Activated CD4-positive, alpha-beta memory T cell treated with anti-CD3 and anti-CD28 coated beads, Interleukin-2, amount 10 ng/mL, durations not matched to agents 7 days and 5 days (primary cell): ENCODE measurements at places on chromosomes 7 and 10. TPM values are rescaled to one million over a fixed set of nuclear protein-coding genes. Genes with fewer than 3 reads are reported as not detected.

GRCh38 chr10:11048707-11049278 lies 31.1 kb downstream of the CELF2 start:
- no peak overlapping the region for H3K4me3 ChIP-seq
- no peaks in the 10 kb centered on the region for H3K36me3 ChIP-seq
- H3K4me1 ChIP-seq = no peaks in the 10 kb centered on the region
- H3K27ac ChIP-seq = no peak overlapping the region

GRCh38 chr7:32037650-32038198 lies 32.5 kb downstream of the PDE1C start:
- no peak overlapping the region for H3K27ac ChIP-seq
- no peaks in the 10 kb centered on the region for H3K36me3 ChIP-seq
- DNase-seq = no peak

DNA sequence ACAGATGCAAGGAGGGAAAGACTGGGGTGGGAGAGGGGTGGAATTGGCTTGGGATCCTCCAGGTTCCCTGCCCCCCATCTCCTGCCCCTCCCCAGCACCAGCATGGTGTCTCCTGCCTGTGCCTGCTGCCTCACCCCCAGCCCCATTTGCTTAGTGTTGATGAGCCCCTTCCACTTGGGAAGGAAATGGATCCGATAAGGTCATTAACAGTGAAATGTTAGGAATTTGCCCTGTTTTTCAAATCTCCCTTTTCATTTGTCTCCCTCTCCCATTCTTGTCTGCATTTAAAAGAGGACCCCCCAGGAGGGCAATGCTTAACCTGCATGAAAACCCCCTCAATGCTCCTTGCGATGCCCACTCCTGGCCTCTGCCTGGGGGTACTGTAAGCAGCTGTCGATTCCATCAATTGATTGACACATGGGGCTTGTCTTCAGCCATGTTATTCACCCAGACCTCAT lies 51.5 kb downstream of the HK1 start:
- DNase-seq = no peak
- peaks cover 55% of the 10 kb centered on the region for H3K4me1 ChIP-seq
- H3K36me3 ChIP-seq = peaks cover 35% of the 10 kb centered on the region
- no peak overlapping the region for H3K4me3 ChIP-seq
- no peak overlapping the region for H3K27ac ChIP-seq
- H3K27me3 ChIP-seq = no peaks in the 10 kb centered on the region

DNA sequence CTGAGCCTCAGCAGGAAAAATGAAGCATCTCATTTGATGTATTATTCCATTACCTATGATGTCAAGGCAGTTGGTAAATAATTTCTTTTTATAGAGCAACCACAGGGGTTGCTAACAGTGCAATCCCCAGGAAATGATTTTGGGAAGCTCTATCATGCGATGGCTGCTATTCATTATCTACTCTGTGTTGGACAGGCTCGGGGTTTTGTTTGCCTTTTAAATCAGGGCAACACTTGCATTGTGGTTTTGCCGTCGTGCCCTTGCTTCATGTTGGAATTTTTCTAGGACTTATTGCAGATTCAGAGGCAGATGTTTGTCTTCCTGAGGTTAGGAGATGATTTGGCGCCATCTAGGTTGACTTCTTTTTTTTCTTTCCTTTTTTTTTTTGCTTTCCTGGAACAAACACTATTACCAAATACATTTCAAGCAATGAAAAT lies 128.4 kb downstream of the BICC1 start:
- H3K36me3 ChIP-seq = no peaks in the 10 kb centered on the region
- H3K27me3 ChIP-seq = no peaks in the 10 kb centered on the region
- no peak overlapping the region for H3K4me3 ChIP-seq
- H3K27ac ChIP-seq = no peak overlapping the region
- no peaks in the 10 kb centered on the region for H3K4me1 ChIP-seq

DNA sequence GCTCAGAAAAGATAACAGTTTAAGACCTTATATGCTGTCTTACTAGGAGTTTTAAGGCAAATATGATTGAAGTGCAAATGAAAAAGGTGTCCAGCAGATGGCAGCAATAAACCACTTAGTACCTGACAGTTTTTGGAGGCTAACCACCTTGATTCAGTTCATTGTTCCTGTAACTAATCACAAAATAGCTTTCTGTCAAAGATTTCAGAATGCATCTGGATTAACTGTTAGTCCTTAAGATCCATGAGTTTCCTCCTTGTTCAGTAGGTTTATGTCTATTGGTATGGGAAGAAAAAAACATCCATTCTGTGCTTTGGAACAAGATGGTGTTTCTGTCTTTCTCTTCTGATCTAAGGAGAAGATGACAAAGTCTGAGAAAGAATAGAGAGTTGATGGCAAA lies 46.6 kb downstream of the CCSER2 start:
- peaks cover 25% of the 10 kb centered on the region for H3K4me1 ChIP-seq
- DNase-seq = peak; percentile 30

GRCh38 chr10:92024700-92025099 lies 101.1 kb downstream of the BTAF1 start:
- H3K4me1 ChIP-seq = no peaks in the 10 kb centered on the region
- H3K36me3 ChIP-seq = peaks cover 50% of the 10 kb centered on the region
- no peak overlapping the region for H3K27ac ChIP-seq
- no peaks in the 10 kb centered on the region for H3K27me3 ChIP-seq
- no peak overlapping the region for H3K4me3 ChIP-seq

GRCh38 chr10:14360961-14361360 lies 30.2 kb upstream of the FRMD4A start:
- H3K36me3 ChIP-seq = no peaks in the 10 kb centered on the region
- peaks cover 20% of the 10 kb centered on the region for H3K27me3 ChIP-seq
- no peak overlapping the region for H3K4me3 ChIP-seq
- DNase-seq = no peak
- no peaks in the 10 kb centered on the region for H3K4me1 ChIP-seq

GRCh38 chr7:33742521-33742920 lies 162.8 kb upstream of the BMPER start:
- H3K4me3 ChIP-seq = no peak overlapping the region
- no peaks in the 10 kb centered on the region for H3K36me3 ChIP-seq
- no peaks in the 10 kb centered on the region for H3K27me3 ChIP-seq
- DNase-seq = no peak

DNA sequence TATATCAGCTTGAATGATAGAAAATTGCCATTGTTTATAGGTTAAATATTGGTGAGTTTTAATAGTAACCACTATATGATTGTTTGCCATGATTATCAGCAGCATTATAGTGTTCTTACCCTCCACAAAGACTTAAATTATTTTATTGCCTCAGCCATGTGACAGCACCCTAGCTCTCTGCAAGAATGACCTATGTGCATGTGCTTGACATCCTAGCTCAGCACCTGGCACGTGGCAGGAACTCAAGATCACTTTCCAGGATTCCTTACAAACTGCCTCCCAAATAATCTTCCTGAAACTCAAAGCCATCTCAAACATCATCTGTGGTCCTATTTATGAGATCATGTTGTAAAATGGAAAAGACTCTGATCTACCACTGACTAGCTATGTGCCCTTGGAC lies 68.1 kb upstream of the ANKRD30A start:
- H3K27ac ChIP-seq = no peak overlapping the region
- H3K4me1 ChIP-seq = no peaks in the 10 kb centered on the region
- DNase-seq = no peak
- no peaks in the 10 kb centered on the region for H3K27me3 ChIP-seq
- H3K4me3 ChIP-seq = no peak overlapping the region

- H3K27me3 ChIP-seq = peaks cover 5% of the 10 kb centered on the region
- H3K4me1 ChIP-seq = peaks cover 9% of the 10 kb centered on the region
- peak; percentile 38 for DNase-seq
- H3K36me3 ChIP-seq = no peaks in the 10 kb centered on the region
These were observed 14.7 kb downstream of the CDNF start for GRCh38 chr10:14822879-14823755.

GRCh38 chr7:410395-410910 lies 109.2 kb downstream of the PDGFA start:
- no peak for DNase-seq
- H3K4me1 ChIP-seq = no peaks in the 10 kb centered on the region
- H3K36me3 ChIP-seq = no peaks in the 10 kb centered on the region
- no peak overlapping the region for H3K4me3 ChIP-seq
- no peaks in the 10 kb centered on the region for H3K27me3 ChIP-seq

DNA sequence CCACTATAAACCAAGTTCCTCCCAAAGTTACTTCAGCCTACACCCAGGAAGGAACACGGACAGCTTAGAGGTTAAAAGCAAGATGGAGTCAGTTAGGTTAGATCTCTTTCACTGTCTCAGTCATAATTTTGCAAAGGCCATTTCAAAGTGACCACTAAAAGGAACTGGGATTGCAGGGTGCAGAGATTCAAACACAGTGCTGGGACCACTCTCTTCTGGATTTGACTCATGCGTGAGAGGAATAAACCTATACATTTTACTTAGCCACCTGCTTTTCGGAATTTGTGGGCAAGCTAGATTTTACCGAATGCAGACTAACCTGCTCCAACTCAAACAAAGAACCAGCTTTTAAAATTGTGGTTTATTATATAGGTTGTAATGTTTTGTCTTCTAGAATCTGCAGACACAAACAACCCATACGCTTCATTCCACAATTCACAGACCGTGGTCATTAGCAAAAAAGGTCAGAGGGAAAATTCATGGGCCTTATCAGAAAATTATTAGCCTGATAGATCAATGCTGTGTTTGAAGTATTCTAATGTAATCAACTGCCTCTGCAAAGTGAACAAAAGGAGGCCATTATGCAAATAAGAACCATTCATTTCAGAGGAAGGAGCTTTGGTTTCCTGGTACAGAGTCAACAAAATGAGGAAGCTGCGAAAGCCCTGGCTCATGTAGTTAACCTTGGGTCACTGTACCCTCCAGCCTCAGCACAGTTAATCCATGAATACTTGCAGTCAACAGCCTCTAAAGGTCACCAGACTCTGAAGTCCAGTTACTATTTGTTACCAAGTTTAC lies 342.7 kb upstream of the KLF6 start:
- H3K4me1 ChIP-seq = peaks cover 33% of the 10 kb centered on the region
- peak overlapping the region; percentile 81 for H3K27ac ChIP-seq
- H3K27me3 ChIP-seq = no peaks in the 10 kb centered on the region
- DNase-seq = peak; percentile 39

GRCh38 chr7:144830024-144830785 lies 5.6 kb downstream of the TPK1 start:
- H3K36me3 ChIP-seq = peaks cover 17% of the 10 kb centered on the region
- no peak overlapping the region for H3K4me3 ChIP-seq
- no peaks in the 10 kb centered on the region for H3K27me3 ChIP-seq
- no peak overlapping the region for H3K27ac ChIP-seq

- H3K36me3 ChIP-seq = no peaks in the 10 kb centered on the region
- H3K4me3 ChIP-seq = no peak overlapping the region
- H3K4me1 ChIP-seq = no peaks in the 10 kb centered on the region
- no peak overlapping the region for H3K27ac ChIP-seq
- H3K27me3 ChIP-seq = peaks cover 8% of the 10 kb centered on the region
These were observed 339.7 kb upstream of the NFE2L3 start for GRCh38 chr7:25812086-25812850.

- no peaks in the 10 kb centered on the region for H3K36me3 ChIP-seq
- H3K27ac ChIP-seq = no peak overlapping the region
- no peak overlapping the region for H3K4me3 ChIP-seq
- H3K27me3 ChIP-seq = peaks cover 59% of the 10 kb centered on the region
- DNase-seq = no peak
These were observed 22.0 kb downstream of the CYTH3 start for GRCh38 chr7:6250364-6250833.

- peaks cover 72% of the 10 kb centered on the region for H3K27me3 ChIP-seq
- no peak for DNase-seq
- H3K4me3 ChIP-seq = peak overlapping the region; percentile 37
- peaks cover 45% of the 10 kb centered on the region for H3K4me1 ChIP-seq
- H3K27ac ChIP-seq = no peak overlapping the region
These were observed 3.3 kb downstream of the LBX1 start for GRCh38 chr10:101225846-101226421.

DNA sequence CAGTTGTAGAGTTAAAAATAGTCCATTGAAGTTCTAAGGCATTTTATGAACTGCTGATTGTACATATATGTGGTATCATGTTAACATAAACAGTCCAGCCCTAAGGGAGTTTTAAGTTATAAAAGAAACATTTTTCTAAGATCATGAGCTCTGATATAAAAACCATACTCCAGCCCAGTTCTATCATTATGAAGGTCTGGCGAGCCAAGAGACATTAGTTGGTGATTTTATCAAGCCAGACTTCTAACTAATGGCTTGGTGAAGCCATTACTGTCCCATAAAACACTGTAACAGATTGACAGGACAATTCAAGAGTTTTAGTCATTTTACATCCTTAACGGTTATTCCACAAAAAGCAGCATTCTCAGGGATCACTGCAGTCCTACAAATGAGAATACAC lies 221.6 kb downstream of the RNLS start:
- H3K27me3 ChIP-seq = no peaks in the 10 kb centered on the region
- H3K4me1 ChIP-seq = no peaks in the 10 kb centered on the region
- no peak overlapping the region for H3K4me3 ChIP-seq
- DNase-seq = no peak
- no peak overlapping the region for H3K27ac ChIP-seq

GRCh38 chr10:73406846-73407245 lies 7.0 kb downstream of the ANXA7 start:
- H3K27ac ChIP-seq = no peak overlapping the region
- H3K27me3 ChIP-seq = no peaks in the 10 kb centered on the region
- peaks cover 34% of the 10 kb centered on the region for H3K36me3 ChIP-seq
- DNase-seq = no peak

DNA sequence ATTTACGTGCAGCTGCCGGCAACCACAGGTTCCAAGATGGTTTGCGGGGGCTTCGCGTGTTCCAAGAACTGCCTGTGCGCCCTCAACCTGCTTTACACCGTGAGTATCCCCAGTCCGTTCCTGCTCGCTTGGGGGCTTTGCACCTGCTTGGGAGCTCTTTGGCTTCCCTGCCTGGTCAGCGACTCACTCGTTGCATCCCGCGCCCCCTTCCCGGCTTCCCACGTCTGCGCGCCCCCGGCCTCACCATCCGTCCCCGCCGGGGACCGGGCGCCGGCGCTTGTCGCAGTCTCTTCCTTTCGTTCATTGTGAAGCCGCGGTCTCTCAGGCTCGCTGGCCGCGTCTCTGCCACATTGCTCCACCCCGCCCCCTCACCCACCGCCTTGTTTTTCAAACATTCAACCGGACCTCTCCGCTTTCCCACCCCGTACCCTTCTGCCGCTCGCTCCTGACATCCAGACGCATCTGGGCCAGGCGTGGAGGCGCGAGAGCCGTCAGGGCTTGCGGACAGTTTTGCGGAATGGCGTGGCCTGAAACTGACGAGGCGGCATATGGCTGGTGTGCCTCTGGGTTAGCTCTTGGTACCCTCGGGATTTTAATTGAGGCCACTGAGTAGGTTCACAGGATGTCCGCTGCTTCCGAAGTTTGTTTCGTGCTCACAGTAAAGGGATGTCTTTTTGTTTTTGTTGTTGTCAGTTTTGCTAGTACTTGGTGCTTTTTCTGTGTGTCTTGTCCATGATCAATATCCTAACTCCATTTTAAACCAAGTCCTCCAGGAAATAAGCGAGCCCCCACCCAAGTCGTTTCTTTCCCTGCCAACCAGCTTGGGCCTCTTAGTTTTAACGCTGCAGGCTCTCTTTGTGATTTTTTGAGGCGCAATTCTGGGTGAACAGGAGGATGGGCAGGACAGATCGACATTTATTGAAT lies 639 bp downstream of the TSPAN13 start:
- no peak overlapping the region for H3K27ac ChIP-seq

The TRPV5 gene
- total RNA-seq = not detected

The MRLN gene
- total RNA-seq = not detected

The TSPAN15 gene
- 9.1 TPM for total RNA-seq

The GNGT1 gene
- total RNA-seq = not detected

The CTNNA3 gene
- total RNA-seq = not detected

The PRTFDC1 gene
- 1.4 TPM for total RNA-seq

The UMAD1 gene
- total RNA-seq = 16.7 TPM

The CRCP gene
- 24.0 TPM for total RNA-seq

The VAX1 gene
- not detected for total RNA-seq

The BICC1 gene
- 0.08 TPM for total RNA-seq

The ELN gene
- not detected for total RNA-seq

The SPDYE1 gene
- total RNA-seq = not detected

The SOSTDC1 gene
- not detected for total RNA-seq

The SCART1 gene
- total RNA-seq = 15.3 TPM

The FXYD4 gene
- not detected for total RNA-seq

The CRTAC1 gene
- not detected for total RNA-seq
